ENCODE measurements at places on chromosomes 5 and 9. TPM values are rescaled to one million over a fixed set of nuclear protein-coding genes. Genes with fewer than 3 reads are reported as not detected.

DNA sequence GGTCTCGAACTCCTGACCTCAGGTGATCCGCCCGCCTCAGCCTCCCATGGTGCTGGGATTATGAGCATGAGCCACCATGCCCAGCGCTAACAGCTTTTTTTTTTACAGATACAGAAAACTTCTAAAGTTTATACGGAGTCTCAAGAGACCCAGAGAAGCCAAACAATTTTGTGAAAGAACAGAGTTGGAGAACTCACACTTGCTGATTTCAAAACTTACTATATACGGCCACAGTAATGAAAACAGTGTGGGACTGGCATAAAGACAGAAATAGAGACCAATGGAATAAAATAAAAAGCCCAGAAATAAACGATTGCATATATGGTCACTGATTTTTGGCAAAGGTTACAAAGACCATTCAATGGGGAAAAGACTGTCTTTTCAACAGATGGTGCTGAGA lies 85.6 kb upstream of the CACNA1B start:
- DNase-seq: no peak
- H3K4me1 ChIP-seq: no peaks in the 10 kb centered on the region
- no peaks in the 10 kb centered on the region for H3K36me3 ChIP-seq
- no peaks in the 10 kb centered on the region for H3K27me3 ChIP-seq
- H3K4me3 ChIP-seq: no peak overlapping the region

DNA sequence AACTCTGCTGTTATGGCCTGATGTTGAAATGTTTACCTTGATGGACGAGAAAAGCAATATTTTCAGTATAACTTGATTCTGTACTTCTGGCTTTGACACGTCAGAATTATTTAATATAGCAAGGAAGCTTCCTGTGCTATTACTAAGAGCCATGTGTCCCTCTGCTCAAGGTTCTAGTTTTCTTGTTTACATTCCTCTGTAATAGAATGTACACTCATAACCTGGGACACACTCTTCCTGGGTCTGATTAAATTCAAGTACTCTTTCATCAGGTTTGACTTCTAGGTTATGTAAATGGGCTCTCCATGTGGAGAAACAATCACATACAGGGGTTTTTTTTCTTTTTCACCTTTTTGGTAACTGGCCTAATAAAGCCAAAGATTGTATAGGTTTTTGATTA lies 33.1 kb downstream of the GTF3C4 start:
- DNase-seq: no peak
- H3K36me3 ChIP-seq: no peaks in the 10 kb centered on the region
- H3K27ac ChIP-seq: no peak overlapping the region
- no peak overlapping the region for H3K4me3 ChIP-seq

GRCh38 chr5:81252904-81253303 lies 19.8 kb downstream of the CKMT2 start:
- H3K36me3 ChIP-seq: no peaks in the 10 kb centered on the region
- DNase-seq: no peak
- no peak overlapping the region for H3K4me3 ChIP-seq
- H3K4me1 ChIP-seq: no peaks in the 10 kb centered on the region

DNA sequence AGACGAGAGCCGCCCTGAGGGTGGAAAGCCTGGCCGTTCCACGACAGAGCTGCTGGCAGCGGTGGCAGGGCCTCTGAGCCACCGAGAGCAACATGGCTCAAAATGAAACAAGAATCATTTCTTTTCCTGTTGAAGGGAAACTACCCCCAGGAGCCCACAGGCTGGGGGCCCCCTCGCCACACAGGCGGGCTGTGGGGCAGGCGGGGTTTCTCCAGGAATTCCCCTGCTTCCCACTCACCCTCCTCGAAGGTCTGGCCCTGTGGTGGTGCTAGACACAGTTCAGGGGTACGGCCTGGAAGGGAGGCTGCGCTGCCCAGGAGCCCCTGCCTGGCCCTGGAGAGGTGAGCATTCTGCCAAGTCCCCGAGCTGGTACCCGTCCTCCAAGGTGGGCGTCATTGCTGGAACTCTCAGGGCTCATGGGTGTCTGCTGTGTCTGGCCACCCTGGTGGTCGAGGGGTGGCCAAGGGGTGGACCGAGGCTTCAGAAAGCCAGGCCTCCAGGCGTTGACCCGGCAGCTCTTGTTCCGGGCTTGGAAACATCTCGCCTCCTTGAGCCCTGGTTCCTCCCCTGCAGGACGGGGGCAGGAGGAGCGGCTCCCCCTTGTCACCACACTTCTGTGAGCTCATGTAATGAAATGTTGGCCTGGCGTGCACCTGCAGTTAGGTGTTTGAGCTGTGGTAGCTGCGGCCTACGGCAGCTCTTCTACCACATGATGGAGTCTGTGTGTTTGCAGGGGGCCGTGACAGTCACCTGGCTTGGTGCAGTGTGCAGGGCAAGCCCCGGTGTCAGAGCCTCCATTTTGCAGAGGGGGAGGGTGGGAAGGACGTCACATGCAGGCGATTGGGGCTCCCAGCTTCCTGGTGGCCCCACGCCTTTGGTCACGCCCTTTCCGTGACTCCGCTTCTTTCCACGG lies 65.3 kb downstream of the RXRA start:
- no peaks in the 10 kb centered on the region for H3K27me3 ChIP-seq
- peaks cover 57% of the 10 kb centered on the region for H3K4me1 ChIP-seq
- H3K4me3 ChIP-seq: no peak overlapping the region
- peak; percentile 81 for DNase-seq

GRCh38 chr5:155418960-155419579 lies 405.5 kb downstream of the KIF4B start:
- H3K27me3 ChIP-seq: no peaks in the 10 kb centered on the region
- H3K36me3 ChIP-seq: no peaks in the 10 kb centered on the region
- H3K4me3 ChIP-seq: no peak overlapping the region
- H3K27ac ChIP-seq: no peak overlapping the region

DNA sequence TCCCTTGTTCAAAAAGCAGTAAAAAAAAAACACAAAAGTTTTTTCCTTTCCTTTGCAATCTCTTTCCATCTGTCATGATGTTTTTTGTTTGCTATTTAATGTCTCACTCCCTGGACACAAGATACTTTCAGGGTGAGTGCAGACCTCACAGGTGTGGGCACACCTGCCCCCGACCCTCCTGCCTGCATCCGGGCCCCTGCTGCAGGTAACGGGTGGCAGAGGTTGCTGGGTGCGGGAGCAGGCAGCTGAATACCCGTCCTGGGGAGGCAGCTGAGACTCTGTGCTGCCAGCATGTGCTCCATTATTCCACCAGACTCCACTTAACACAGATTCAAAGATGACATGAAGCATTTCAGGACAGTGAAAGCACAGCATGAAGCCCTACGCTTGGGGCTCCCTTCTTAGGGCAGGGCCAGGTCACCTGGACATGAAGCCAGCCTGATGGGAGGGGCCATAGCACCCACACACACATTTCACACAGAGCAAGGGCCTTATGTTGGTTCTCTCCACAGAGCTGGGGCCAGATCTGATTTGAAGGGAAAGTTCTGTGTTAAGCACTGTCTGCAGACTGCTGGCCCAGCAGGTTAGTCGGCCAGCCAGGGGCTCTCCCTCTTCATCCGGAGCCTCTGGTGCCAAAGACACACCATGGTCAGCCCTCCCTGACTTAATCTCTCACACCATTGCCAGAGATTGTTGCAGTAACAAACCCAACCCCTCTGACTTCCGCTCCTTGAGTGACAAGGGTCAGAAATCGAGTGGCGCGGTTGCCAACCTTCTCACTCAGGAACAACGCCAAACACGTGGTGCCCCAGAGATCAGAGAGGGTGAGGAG lies 13.0 kb downstream of the NEK6 start:
- H3K27me3 ChIP-seq: no peaks in the 10 kb centered on the region
- no peaks in the 10 kb centered on the region for H3K36me3 ChIP-seq
- peak; percentile 87 for DNase-seq
- H3K27ac ChIP-seq: peak overlapping the region; percentile 46

- H3K27ac ChIP-seq: no peak overlapping the region
- H3K27me3 ChIP-seq: no peaks in the 10 kb centered on the region
- no peaks in the 10 kb centered on the region for H3K36me3 ChIP-seq
- H3K4me1 ChIP-seq: no peaks in the 10 kb centered on the region
- DNase-seq: no peak
These were observed 8.2 kb upstream of the DOCK2 start for GRCh38 chr5:169628892-169629291.

GRCh38 chr9:96061293-96061987 lies 185.9 kb downstream of the ERCC6L2 start:
- H3K4me3 ChIP-seq: no peak overlapping the region
- no peaks in the 10 kb centered on the region for H3K36me3 ChIP-seq
- DNase-seq: no peak
- H3K4me1 ChIP-seq: no peaks in the 10 kb centered on the region

- peak; percentile 49 for DNase-seq
- H3K4me3 ChIP-seq: no peak overlapping the region
- no peaks in the 10 kb centered on the region for H3K4me1 ChIP-seq
- no peak overlapping the region for H3K27ac ChIP-seq
- H3K27me3 ChIP-seq: no peaks in the 10 kb centered on the region
- H3K36me3 ChIP-seq: no peaks in the 10 kb centered on the region
These were observed 91.8 kb upstream of the DMRT1 start for GRCh38 chr9:749716-750115.

DNA sequence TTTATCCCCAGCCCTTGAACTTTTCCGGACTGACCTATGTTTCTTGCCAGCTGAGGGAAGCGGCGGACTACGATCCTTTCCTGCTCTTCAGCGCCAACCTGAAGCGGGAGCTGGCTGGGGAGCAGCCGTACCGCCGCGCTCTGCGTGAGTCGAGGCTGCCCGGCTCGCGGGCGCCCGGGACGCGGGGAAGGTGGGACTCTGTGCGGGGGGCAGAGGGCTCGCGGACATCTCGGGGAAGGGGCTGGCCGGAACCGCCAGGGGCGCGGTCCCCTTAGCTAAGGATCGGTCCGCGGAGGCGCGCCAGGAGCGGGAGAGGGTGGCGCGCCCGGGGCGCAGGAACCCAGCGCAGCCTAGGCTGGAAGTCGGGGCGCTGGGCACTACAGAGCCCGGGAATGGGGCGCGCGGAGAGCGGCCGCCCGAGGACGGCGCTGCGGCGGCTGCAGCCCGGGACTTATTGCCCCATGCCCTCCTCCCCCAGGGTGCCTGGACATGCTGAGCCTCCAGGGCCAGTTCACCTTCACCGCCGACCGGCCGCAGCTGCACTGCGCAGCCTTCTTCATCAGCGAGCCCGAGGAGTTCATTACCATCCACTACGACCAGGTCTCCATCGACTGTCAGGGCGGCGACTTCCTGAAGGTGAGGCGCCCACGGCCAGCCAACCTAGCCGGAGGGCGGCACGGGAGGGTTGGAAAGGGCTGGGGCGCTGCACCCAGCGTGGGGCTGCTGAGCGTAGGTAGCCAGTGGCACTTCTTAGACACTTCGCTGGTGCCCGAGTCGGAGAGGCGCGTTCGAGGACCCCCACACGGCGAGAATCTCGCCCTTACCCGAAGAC lies 922 bp downstream of the CRHBP start:
- H3K27me3 ChIP-seq: no peaks in the 10 kb centered on the region
- H3K27ac ChIP-seq: no peak overlapping the region
- H3K4me1 ChIP-seq: no peaks in the 10 kb centered on the region
- no peaks in the 10 kb centered on the region for H3K36me3 ChIP-seq
- no peak overlapping the region for H3K4me3 ChIP-seq

- DNase-seq: no peak
- H3K27me3 ChIP-seq: no peaks in the 10 kb centered on the region
- H3K27ac ChIP-seq: peak overlapping the region; percentile 55
- no peaks in the 10 kb centered on the region for H3K36me3 ChIP-seq
- no peak overlapping the region for H3K4me3 ChIP-seq
These were observed 56.7 kb downstream of the PCDH1 start for GRCh38 chr5:141821430-141821925.

DNA sequence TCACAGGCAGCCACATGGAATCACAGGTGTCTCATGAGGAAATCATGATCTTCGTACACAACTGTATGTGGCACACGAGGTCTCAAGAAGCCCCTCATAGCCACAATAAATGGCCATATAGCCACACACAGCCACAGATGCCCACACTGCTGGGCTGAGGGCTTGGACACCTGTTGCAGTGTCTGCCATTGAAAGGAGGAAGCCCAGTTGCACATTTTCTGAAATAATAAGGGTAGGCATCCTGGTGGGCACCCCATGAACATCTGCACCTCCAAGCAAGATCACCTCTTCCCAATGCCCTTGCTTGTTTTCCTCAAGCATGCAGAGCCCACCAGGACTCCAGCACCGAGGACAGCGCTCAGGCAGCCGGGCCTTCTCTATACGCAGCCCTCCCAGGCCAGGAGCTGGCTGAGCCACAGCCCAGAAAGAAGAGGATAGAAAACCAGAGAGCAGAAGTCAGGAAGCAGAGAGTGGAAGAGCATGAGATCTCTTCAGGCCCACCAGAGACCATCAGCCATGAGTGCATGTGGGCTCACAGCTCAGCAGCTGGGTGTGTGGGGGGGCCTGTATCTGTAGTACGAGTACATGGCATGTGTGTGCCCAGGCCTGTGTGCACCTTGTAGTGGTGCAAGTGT lies 1.0 kb upstream of the ACSL6 start:
- peak; percentile 43 for DNase-seq
- no peaks in the 10 kb centered on the region for H3K27me3 ChIP-seq

DNA sequence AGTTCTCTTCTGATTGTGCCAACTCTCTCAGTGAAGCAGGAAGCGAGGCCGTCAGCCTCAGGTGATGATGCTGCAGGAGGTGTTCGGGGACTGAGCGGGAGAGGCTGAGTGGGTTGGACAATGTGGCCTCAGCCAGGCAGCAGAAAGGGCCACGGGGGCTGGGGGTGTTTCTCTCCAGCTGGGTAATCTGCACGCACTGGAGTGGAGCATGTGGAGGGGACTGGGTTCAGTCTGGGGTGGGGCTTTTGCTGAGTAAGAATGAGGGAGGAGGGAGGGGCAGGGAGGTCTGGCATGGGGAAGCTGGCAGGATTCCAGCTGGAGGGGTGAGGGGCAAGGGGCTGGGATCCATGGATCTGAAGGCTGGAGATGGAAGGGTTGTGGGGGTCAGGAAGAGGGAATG lies 60.8 kb upstream of the PHYKPL start:
- DNase-seq: no peak
- no peak overlapping the region for H3K27ac ChIP-seq
- H3K4me1 ChIP-seq: no peaks in the 10 kb centered on the region
- no peaks in the 10 kb centered on the region for H3K36me3 ChIP-seq
- no peaks in the 10 kb centered on the region for H3K27me3 ChIP-seq
- H3K4me3 ChIP-seq: no peak overlapping the region

DNA sequence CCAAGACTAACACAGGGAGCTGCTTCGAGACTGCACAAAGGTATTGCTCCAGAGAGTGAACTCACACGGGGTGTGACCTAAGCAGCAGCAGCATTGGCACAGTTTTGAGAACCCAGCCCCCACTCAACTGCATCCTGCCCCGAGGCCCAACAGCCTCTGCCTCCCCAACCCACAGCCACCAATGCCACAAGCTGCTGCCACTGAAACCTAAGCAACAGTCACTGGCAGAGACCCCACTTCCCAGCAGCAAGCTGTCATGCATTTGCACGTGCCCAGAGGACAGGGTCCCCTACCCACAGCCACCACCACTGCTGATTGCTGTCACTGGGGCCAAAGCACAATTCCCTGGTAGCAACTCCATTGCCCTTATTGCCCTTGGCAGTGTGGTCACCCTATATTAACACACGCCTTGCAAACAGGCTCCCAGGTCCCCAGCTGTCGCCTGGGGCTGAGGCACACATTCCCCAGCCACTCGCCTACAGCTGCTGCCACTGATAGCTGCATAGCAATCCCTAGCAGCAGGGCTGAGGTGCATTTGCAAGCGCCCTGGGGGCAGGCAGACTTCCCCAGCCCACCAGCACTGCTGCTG lies 141.0 kb downstream of the AGTPBP1 start:
- H3K4me3 ChIP-seq: no peak overlapping the region
- no peaks in the 10 kb centered on the region for H3K27me3 ChIP-seq
- DNase-seq: no peak
- H3K27ac ChIP-seq: no peak overlapping the region

GRCh38 chr5:92505925-92506324 lies 1075.1 kb downstream of the NR2F1-AS1 start:
- H3K4me1 ChIP-seq: no peaks in the 10 kb centered on the region
- no peaks in the 10 kb centered on the region for H3K36me3 ChIP-seq

TLX3 gene
- not detected for total RNA-seq

GMCL2 gene
- total RNA-seq: not detected

KYAT1 gene
- total RNA-seq: 4.6 TPM

WNT8A gene
- total RNA-seq: not detected

VAV2 gene
- total RNA-seq: 60.1 TPM

FST gene
- 3.5 TPM for total RNA-seq

All from Peyer's patch (tissue), 4 donors.